ENCODE measurements at places on chromosomes 5 and 9.

- H3K4me1 ChIP-seq: no peaks in the 10 kb centered on the region
- no peak for DNase-seq
- H3K27ac ChIP-seq: no peak overlapping the region
- no peak overlapping the region for H3K4me3 ChIP-seq
- H3K27me3 ChIP-seq: no peaks in the 10 kb centered on the region
- H3K36me3 ChIP-seq: no peaks in the 10 kb centered on the region
Observed at GRCh38 chr5:180395540-180396274, 42.6 kb upstream of the GFPT2 start.

GRCh38 chr5:110361471-110361870 is 365.0 kb downstream of the TMEM232 start:
- H3K27ac ChIP-seq: no peak overlapping the region
- no peaks in the 10 kb centered on the region for H3K27me3 ChIP-seq
- DNase-seq: no peak

GRCh38 chr5:153797484-153797883 is 241.2 kb downstream of the FAM114A2 start:
- no peak overlapping the region for H3K27ac ChIP-seq
- H3K4me1 ChIP-seq: peaks cover 2% of the 10 kb centered on the region
- no peak for DNase-seq
- no peak overlapping the region for H3K4me3 ChIP-seq

DNA sequence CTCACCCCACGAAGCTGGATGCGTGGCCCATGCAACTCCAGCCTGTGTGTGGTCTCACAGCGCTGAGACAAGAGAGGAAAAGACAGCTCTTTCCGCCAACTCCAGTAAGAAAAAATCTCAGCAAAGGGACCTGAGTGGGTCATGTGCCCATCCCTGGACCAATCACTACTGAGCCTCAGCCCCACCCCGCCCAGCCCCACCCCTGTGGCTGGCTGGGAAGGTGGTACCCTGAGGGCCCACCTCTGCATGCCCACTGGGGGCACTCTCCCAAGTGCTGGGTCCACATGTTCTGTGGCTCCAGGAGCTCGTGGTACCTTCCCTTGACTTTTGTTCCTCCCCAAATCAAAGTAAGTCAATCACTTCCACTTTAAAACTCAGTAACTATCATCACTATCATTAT is 105.1 kb upstream of the SMIM23 start:
- H3K27me3 ChIP-seq: no peaks in the 10 kb centered on the region
- H3K4me3 ChIP-seq: no peak overlapping the region
- H3K27ac ChIP-seq: no peak overlapping the region

DNA sequence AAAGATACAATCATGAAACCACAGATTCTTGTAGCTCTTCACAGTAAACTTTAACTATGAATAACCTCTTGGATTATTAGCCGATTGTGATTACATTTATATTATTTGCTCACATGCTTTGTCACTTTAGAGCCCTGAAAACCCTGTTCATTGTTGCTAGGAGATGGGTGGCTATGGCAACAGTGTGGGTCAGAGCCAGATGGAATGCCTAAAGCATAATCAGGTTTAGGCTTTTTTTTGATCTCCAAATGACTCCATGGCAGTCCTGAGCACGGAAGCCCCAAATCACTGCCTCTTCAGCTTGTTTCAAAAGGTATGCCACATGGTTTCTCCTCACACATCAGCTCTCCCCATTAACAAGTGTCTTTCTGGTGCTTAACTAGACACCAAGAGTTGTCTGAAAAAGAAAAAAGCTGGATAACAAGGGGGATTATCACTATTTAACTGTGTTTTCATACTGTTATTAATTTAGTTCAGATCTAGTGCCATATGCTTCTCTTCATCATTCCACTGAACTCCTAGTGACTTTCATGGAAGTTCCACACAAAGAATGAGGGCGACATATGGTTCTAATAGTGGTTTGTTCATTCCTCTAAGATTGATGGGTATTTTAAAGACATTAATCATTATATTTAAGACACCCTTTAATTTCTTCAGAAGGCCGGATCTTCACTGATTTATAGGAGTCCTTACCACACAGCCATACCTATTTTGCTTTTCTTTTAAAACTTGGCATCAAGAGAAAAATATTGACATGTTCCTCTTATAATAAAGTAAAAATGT is 88.8 kb upstream of the PAM start:
- no peak for DNase-seq
- no peaks in the 10 kb centered on the region for H3K36me3 ChIP-seq
- H3K27ac ChIP-seq: peak overlapping the region; percentile 93
- peaks cover 14% of the 10 kb centered on the region for H3K4me1 ChIP-seq

GRCh38 chr9:96113032-96113431 is 188.9 kb downstream of the HSD17B3 start:
- no peaks in the 10 kb centered on the region for H3K27me3 ChIP-seq
- no peak overlapping the region for H3K27ac ChIP-seq
- H3K4me1 ChIP-seq: peaks cover under 1% of the 10 kb centered on the region
- H3K4me3 ChIP-seq: no peak overlapping the region
- H3K36me3 ChIP-seq: no peaks in the 10 kb centered on the region

GRCh38 chr5:78717674-78718584 is 69.4 kb upstream of the LHFPL2 start:
- no peaks in the 10 kb centered on the region for H3K36me3 ChIP-seq
- H3K4me1 ChIP-seq: no peaks in the 10 kb centered on the region

DNA sequence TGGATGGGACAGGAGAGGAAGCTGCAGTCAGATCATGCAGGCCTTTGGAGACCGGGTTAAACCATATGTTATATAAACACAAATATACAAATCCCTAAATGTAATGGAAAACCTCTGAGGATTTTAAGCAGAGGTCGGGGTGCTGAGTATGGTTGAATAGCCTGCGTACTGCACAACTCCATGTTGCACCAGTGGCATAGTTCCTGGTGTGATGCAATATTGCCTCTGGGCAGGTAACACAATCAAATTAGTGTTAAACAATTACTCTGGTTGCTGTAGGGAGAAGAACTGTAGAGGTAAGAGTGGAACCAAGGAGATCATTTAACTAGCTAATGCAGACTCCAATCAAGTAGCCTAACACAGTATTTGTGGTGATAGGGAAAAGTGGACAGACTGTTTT is 21.3 kb upstream of the RNF145 start:
- H3K27ac ChIP-seq: no peak overlapping the region
- H3K27me3 ChIP-seq: peaks cover 17% of the 10 kb centered on the region
- H3K4me1 ChIP-seq: peaks cover 3% of the 10 kb centered on the region
- no peak overlapping the region for H3K4me3 ChIP-seq
- no peaks in the 10 kb centered on the region for H3K36me3 ChIP-seq

GRCh38 chr5:64700765-64701164 is 10.5 kb downstream of the SHISAL2B start:
- peak overlapping the region; percentile 52 for H3K4me3 ChIP-seq
- peaks cover 60% of the 10 kb centered on the region for H3K36me3 ChIP-seq
- H3K27me3 ChIP-seq: no peaks in the 10 kb centered on the region
- H3K4me1 ChIP-seq: peaks cover 14% of the 10 kb centered on the region
- no peak overlapping the region for H3K27ac ChIP-seq
